ENCODE measurements at places on chromosomes 13 and 19.

- no peak for DNase-seq
These were observed 690 bp upstream of the SGTA start for GRCh38 chr19:2783781-2784145.

DNA sequence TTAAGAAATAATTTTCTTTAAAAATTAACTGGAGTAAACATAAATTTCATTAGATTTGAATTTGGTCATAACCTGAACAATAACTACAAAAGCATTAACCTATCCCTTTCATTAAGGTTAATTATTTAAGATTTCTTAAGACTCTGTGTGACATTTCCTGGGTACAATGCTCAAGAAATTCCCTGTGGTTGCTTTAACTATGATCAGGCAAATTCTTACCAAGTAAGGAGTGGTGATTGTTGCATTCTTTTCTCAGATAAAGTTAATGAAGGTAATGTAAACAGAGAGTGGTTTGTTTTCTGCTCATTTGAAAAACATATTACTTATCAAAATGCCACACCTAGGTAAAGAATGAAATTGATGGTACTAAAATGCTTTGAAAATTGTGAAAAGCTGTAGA lies 114.8 kb upstream of the MIR17HG start:
- no peak for DNase-seq

GRCh38 chr13:84126671-84127171 lies 244.4 kb upstream of the SLITRK1 start:
- no peak for DNase-seq

DNA sequence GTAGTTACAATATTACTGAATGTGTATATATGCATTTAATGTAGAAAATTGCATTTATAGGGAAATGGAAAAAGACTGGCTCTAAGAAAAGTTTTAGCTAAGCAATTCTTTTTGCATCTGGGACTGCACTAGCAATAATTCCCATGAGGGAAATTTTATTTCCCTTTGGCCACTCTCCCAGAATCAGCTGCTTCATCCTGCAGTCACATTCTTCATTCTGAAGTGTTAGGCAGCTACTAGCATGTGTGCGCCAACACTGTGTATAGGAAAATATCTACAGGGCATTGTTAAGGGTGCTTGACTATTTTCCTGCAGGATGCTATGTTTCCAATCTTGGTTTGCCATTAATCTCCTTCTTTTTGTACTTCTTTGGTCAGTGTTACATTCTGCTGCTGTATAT lies 312.8 kb upstream of the PCDH20 start:
- no peak for DNase-seq

DNA sequence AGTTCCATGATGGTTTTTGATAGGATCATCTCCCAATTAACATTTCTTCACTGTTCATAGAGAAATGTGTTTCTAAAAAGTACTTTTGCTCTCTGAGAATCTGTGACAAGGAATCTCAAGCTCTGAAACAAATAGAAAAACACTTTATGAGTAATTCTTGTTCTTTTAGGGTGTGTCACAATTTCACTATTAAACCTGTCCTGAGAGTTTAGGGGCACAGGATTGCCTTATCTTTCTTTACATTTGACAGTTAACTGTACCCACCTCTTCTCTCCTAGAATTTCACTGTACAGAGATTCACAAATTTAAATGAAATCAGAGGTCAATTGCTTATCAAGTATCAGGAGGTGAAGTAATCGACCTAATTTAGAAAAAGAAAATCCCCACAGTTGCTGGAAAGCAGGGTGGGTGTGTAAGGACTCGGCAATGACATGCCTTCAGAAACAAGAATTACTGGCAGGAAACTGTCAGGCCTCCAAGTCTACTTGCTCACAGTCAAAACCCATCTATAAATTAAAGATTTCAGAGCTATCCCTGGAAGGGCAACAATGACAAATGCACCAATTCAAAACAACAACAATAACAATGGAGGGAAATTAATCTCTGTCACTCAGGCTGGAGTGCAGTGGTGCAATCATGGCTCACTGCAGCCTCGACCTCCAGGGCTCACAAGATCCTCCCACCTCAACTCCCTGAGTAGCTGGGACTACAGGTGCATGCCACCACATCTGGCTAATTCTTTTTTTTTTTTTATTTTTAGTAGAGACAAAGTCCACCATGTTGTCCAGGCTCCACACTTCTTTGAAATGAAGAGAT lies 250.2 kb downstream of the ABCC4 start:
- DNase-seq: no peak

- no peak for DNase-seq
These were observed 232.5 kb upstream of the SERP2 start for GRCh38 chr13:44140888-44141724.

DNA sequence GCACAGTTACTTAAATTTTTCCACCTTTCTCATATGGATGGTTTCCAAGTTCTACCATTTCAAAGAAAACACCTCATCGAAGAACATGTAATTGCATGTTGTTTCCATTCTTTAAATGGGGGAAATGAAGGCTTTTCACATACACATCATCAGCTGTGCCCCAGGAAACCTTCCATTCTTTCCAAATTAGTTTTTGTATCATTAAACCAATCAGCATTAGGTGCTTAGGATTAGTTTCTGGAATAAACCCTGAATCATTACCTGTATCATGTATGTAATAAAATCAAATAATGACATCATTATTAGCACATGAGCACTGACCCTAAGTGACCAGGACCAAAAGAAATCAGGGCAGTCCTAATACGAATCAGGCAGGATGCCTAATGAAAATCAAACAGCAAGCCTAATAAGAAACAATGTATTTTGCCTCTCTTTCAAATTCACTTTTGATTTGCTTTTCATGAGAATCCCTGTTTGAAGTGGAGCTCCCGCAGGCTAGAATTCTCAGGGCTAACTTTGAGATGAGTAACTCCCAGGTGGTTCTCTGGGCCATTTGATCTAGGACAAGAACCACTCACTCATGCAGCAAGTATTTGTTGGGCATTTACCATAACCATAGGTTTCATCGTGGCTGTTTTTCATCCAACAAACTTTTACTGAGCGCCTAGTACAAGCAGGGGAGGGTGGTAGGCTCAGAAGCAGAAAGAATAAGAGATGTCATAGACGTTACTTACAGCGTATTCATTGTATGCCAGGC lies 89.2 kb downstream of the MZT1 start:
- DNase-seq: peak; percentile 22

GRCh38 chr19:28977826-28978225 lies 235.1 kb downstream of the UQCRFS1 start:
- no peak for DNase-seq

DNA sequence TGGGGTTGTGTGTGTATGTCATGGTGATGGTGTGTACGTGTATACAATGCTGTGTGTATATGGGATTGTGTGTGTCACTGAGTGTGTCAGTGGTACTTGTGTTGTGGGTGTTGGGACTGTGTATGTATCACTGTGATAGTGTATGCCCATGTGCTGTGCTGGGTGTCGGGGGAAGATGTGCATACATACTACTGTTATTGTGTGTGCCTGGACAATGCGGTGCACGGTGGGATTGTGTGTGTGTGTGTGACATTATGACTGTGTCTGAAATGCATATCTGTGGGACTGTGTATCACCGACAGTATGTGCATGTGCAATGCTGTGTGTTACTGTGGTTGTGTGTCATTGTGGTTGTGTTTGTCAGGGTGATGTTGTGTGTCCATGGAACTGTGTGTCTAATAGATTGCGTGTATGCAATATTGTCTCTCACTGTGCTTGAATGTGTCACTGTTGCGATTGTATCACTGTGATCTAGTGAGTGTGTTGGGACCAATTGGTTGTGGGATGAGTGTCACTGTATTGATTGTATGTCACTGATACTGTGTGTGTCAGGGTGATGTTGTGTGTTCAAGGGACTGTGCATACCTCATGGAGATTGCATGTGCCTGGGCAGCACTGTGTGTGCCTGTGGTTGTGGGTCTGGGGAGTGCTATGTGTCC lies 11.0 kb upstream of the BBC3 start:
- DNase-seq: no peak

DNA sequence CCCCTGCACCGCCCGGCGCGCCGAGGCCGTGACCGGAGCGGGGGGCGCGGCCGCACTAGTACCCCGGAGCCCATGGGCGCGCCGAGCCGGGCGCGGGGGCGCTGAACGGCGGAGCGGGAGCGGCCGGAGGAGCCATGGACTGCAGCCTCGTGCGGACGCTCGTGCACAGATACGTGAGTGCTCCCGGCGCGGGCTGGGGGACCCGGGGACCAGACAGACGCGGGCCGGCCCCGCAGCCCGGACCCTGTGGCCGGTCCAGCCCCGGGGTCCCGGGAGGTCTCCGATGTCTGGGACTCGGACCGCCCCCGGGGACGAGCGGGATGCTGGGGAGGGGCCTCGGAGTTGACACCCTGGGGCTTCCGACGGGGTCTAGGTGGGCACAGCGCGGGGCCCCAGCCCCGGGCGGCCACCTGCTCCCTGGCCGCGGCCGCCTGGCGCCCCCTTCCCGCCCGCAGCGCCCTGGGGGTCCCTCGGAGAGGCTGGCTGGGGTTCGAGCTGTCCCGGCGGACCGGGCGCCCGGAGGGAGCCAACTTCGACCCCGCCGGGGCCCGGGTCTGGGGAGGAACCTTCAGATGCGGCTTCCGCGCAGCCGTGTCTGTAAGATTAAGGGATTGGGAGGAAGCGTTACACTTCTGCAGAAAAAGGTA lies 568 bp downstream of the ATP11A start:
- DNase-seq: peak; percentile 40

GRCh38 chr19:38043649-38044144 lies 136.7 kb downstream of the SIPA1L3 start:
- DNase-seq: no peak

- no peak for DNase-seq
These were observed 22.4 kb downstream of the CPT1C start for GRCh38 chr19:49713236-49713845.

DNA sequence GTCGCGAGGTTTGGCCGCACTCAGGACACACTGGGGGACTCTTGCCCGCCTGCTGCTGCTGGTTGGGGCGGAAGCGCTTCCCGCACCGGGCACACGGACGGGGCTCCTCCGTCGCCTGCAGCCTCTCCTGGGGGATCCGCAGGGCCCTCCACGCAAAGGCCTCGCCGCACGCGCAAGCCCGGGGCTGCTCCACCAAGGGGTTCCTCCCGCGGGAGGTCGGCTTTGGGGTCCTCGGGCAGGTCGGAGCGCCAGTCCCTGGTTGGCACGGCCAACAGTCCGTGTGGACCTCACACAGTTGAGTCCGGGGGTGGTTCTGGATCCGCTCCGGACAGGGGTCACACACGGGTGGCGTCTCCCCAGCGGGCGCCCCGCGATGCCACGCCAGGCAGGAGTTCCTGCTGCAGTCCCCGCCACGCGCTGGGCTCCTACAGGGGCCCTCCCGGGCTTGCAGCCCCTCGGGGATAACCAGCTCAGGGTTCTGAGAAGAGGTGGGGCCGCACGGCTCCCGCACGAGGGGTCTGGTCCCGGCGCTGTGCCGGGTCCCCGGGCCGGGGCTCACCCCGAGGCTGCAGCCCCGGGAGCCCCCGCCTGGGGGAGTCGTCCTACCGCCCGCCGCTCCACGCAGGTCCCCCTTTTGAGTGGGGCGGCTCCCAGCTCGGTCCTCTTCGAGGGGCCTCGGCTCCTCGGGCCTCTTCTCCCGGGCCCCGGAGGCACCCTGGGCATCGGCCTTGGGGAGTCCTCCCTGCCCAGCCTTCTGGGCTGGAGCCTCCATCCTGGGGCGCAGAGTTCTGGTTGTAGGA lies 6.2 kb upstream of the ZNF497 start:
- DNase-seq: no peak

GRCh38 chr19:48681127-48681470 lies 8.3 kb upstream of the NTN5 start:
- DNase-seq: peak; percentile 69

DNA sequence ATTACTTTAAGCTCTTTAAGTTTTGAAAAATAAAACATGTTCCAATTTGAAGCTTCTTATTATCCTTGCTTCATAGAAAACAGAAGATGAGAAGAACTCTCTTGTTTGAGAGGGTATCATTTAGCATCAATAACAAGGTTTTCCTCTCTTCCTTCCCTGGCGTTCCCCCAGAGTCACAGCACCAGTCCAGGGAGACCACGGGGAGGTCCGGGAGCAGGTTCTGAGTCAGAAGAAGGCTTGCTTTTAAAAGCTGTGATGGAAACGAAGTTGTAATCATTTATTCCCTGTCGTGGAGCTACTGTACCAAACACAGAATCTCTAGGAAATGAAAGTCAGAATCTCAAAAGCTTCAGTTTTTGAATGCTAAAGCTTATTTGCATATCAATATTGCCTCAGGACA lies 174.0 kb upstream of the LSM14A start:
- DNase-seq: no peak

DNA sequence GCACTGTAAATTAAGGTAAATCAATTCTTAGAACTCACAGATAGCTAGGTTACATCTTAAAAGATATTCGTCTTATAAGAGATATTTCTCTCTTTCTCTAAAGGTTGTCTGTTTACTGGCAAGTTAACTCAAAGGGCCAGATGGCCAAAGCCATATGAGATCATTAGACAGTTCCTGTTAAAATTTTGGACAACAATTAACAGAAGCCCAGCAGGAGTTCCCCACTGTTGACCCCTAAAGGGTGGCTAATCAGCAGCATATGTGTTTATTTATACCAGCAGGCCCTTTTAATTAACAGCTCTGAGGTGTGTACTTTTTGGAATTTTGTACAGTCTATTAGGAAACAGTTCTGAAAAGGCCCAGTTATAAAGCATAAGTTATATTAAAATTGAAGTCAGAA lies 245.8 kb downstream of the LIG4 start:
- DNase-seq: no peak

GRCh38 chr19:30450100-30450499 lies 77.9 kb downstream of the ZNF536 start:
- peak; percentile 4 for DNase-seq

DNA sequence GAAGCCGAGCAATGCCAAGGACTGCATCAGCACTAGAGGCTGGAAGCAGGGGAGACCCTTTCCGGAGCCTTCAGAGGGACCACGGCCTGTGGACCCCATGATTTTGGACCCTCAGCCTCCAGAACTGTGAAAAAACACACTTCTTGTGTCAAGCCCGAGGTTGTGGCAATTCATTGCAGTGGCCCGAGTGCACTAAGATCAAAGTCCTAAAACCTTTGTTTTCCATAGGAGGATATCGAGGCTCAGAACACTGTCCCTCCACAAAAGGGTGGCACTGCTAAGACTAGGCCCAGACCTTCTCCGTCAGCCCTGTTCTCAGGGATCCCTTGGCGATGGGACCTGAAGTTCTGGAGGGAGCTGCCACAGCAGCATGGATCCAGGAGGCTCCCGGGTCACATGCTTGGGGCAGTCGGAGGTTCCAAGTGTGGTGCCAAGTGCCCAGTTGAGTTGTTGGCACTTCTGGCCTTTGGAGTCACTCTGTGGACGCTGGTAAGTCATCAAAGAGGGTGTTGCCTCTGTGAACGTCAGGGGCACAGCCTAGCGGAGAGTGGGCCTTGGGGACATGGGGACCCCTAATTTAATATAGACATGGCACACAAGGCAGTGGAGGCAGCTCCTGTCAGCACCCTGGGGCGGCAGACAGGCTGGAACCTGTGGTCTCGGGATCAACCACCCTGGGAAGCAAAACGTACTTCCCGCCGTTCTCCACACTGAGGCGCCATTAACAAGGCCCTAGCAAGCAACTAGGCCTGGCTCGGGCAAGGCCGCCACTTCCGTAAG lies 199.2 kb downstream of the COL4A1 start:
- DNase-seq: no peak

GRCh38 chr19:2810141-2811091 lies 9.3 kb upstream of the ZNF554 start:
- DNase-seq: no peak
